ENCODE measurements at places on chromosomes 1 and 21.

DNA sequence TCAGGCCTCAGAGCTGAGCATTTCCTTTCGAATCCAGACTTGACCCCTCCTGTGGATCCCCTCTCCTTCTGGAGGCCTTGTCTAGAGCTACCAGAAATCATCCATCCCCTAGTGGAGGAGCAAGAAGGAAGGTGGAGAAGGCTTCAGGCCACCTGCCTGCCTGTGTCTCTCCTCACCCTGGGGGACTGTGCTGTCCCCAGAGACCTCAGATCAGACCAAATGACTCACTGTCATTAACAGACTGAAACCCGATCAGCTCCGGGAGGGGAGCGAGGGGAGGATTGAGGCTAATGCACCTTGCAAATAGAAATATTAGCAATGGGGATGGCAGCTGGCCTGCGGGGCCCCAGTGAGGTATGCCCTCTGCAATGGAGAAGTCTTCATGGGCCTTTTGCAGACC, 2.1 kb downstream of the MYBPH start:
- DNase-seq: no peak

- DNase-seq: peak; percentile 10
Observed at GRCh38 chr1:46581681-46582455, 22.2 kb downstream of the MKNK1 start.

GRCh38 chr1:235820061-235820460, 46.6 kb downstream of the LYST start:
- DNase-seq: no peak

DNA sequence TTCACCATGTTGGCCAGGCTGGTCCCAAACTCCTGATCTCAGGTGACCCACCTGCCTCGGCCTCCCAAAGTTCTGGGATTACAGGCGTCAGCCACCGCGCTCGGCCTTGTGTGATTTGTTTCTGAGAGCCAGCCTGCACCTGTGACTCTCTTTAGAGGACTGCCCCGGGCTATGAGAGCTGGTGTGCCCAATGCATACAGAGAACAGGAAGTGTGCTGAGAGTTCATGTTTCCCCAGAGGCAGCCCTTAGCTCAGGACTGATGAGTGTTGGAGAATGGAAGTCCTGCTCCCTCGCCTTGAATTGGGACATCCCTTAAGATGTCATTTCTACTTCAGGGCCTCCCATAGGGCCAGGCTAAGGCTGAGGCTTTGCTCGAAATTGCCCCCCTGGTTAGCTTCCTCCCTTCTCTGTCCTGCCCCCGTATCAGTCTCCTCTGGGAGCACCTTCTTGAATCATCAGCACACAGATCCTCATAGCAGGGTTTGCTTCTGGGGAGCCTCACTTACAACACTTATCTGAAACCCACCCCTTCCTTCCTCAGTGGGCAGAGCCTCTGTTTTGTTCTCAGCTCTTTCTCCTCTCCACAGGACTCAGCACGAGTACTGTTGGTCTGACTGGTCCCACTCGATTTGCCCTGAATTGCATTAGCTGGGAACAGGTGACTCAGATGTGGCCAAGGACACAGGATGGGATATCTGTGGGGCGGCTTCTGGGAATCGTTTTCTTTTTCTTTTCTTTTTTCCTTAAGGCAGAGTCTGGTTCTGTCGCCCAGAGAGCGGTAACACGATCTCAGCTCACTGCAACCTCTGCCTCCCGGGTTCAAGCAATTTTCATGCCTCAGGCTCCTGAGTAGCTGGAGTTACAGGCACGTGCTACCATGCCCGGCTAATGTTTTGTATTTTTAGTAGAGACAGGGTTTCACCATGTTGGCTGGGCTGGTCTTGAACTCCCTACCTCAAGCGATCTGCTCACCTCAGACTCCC, 80.1 kb downstream of the UBIAD1 start:
- no peak for DNase-seq

GRCh38 chr1:7553042-7553690, 217.9 kb upstream of the VAMP3 start:
- no peak for DNase-seq

- peak; percentile 18 for DNase-seq
Observed at GRCh38 chr1:151199873-151200581, 1.7 kb downstream of the PIP5K1A start.

DNA sequence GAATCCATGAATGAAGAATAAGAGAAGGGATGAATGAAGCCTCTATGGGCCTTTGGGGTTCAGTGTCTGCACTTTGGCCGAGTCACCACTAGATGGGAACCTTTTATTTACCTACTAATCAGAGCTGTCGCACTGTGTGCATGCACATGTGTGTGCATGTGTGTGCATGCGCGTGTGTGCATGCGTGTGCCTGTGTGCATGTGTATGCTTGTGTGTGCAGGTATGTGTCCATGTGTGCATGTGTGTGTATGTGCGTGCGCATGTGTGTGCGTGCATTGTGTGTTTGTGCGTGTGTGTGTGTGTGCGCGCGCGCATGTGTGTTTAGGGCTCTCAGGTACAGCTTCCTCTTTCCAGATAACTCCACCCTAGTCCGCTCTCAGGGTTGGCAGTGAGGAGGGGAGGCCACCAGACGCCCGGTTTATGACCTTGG, 20.4 kb upstream of the UBXN10 start:
- no peak for DNase-seq

GRCh38 chr1:114009393-114009792, 30.1 kb downstream of the OLFML3 start:
- no peak for DNase-seq

DNA sequence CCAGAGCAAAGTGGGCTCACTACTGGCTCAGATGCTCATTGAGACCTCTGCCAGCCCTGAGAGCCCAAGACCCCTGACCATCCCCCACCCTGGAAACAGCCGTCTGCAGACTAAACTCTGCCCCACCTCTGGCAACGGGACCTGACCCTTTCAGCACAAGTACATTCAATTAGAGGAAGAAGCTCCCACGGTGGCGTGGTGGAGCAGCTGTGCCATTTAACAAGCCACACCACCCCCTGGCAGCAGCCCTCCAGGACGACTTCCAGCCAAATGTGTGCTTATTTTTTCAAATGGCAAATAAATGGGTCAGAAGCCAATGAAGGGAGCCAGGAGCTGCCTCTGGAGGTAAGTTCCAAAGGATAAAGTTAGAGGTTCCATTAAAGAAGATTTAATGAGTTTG, 226.7 kb downstream of the NPHP4 start:
- no peak for DNase-seq

DNA sequence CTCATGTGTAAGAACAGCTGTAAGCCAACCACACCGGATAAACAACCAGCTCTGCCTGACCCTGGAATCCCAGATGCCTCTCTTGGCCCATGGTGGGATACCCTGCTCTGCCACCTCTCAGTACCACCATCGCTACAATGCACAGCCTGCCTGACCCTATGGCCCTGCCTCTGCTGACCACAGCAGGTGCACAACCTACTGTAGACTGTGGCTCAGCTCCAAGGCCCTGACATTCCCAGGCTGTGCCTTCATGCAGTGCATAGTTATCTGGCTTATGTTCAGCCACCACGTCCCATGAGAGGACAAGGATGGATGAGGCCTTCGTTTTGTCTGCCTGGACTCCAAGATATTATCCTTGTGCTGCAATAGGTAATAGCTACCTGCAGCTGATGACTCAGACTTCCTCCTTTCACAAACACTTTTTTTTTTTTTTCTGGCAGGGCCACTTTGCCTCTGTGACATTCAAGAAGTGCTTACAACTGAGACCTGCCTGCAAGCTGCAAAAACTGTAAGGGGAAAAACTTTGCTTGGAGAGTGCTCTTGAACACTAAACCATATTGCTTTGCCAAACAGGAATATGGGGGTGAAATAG, 177.7 kb downstream of the URB2 start:
- no peak for DNase-seq

DNA sequence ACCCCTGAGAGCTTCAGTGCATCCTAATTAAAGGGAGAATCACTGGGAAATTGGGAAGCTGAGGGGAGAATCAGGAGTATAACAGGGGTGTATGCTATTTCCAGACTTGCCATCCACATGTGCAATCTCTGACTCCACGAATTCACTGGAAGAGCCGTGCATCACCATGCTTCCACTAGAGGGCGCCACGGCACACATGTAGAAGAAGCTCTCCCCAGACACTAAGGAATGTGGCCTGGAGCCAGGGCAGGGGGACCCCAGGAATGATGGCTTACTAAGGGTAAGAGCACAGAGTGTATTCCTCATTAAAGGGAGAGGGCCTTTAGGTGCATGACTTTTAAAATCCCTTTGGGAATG, 81.5 kb downstream of the ABCA4 start:
- DNase-seq: peak; percentile 67

DNA sequence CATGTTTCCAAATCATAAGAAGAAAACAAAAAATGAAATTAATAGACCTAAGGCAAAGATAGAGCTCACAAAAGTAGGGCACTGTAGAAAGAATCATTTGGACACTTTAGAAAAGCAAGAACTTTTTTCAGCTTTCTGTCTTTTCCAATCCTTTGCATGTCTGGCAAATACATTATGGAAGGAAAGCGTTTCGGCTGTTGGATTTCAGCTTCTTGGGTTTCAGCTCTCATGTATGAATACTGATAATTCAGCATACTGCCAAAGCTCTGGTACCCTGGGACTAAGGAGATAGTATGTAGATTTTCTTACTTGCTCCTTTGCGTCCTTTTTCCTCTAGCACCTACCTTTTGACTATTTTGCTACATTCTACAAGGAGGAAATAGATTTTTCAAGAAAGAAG, 375.9 kb downstream of the BRINP3 start:
- DNase-seq: no peak

DNA sequence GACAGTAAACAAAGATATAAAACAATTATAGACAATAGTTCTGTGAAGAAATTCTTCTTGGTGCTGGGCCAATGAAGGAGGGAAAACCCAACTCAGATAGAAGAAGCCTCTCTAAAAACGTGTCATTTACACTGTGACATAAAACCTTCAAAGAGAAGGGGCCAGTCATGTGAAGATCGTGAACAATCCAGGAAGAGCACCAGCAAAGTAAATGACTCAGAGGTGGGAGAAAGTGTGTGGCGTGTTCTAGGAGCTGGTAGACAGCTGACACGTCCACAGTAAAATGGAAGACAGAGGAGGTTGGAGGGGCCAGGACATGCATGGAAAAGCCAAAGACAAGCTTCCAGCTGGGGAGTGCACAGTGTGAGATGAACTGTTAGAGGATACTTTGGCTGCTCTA, 143.6 kb downstream of the VAV3 start:
- DNase-seq: peak; percentile 27

DNA sequence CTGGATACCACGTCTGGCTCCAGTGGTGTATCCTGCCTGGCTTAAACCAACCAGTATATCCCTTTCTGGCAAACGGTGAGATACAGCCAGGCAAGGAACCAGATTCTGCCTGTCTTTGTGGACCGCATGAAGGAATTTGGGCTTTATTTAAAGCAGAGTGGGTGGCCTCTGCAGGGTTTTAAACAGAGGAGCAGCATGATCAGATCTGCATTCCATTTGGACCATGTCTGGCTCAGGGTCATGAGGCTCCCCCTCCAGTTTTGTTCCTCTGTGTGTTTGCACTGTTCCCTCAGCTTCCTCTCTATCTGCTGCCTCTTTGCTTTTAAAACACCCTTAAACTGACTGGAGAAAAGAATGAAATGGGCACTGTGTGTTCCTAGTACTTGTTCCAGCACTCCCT, 195.0 kb downstream of the GIPC2 start:
- DNase-seq: no peak

GRCh38 chr1:213162338-213162737, 111.3 kb downstream of the RPS6KC1 start:
- DNase-seq: no peak

DNA sequence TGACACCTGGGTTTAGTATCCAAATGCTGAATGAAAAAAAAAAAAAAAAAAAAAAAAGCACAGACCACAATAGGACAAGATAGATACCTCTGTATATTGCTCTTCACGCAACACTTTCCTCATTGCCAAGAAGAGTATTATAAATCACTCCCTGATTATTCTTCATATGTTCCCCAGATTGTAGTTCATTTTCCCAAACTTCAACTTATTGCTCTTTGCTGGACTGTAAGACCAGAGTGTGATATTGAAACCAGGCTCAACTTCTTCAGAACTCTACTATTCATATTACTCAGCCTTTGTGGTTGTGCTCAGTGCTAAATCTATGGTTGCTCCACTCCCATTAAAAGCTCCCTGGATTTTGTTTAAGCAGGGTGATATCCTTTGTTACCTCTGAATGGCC, 180.4 kb downstream of the NTMT2 start:
- DNase-seq: no peak

DNA sequence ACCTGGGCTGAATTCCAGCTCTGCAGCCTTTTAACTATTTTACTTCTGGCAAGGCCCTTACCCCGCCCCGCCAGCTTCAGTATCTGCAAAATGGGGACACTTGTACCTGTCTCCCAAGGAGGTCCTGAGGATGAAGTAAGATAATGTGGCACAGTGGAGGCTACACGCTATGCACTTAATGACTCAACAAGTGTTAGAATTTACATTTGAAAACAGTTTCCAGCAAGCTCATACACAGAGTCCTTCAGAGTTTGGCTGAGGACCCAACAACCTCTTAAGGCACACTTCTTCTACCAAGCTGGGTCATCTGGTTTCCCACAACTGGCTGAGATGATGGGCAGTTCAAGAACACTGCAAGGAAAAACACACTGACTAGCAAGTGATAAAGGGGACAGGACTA, 30.2 kb upstream of the SLC22A15 start:
- DNase-seq: no peak

GRCh38 chr1:235650341-235651169, 971 bp upstream of the GNG4 start:
- DNase-seq: peak; percentile 26

GRCh38 chr1:108551137-108551862, 8.6 kb upstream of the EEIG2 start:
- DNase-seq: no peak

DNA sequence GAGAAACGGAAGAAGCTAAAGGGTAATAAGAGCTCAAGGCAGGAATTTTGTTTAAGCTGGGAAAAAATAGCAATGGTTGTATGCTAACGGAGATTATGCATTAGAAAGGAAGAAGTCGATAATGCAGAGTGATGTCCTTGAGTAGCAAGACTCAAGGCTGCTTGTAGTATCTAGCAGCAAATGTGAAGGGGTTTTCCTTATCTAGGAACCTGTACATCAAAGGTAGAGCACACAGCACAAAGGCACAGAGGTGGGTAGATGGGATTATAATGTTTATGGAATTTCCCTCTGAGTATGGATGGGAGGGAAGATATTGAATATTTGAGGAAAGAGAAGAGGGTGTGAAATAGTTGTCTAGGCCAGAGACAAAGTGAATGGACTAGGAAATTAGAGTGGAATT, 114.1 kb downstream of the PROX1 start:
- DNase-seq: no peak

GRCh38 chr1:78834201-78834741, 172.3 kb downstream of the ADGRL4 start:
- DNase-seq: no peak

GRCh38 chr1:84861516-84861915, 31.5 kb downstream of the LPAR3 start:
- DNase-seq: no peak
